IMR-90 (cell line): ENCODE measurements at places on chromosomes 3 and 15. TPM values are rescaled to one million over a fixed set of nuclear protein-coding genes. Genes with fewer than 3 reads are reported as not detected.

DNA sequence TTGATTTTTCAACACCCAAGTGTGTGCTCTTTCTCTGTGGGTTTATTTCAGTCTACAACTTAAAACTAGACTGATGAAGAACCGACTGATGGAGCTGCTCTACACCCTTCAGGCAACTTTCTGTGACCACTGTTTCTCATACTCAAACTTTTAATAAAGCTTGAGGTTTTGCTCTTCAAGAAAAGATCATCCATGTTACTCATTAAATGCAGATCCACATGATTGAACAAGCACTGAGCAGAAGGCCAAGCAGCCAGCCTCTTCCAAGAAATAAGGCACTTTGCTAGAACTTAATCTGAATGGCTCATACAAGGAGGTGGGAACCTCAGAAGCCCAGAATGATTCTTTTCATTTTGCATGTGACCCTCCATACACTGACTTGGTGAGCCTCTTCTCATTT, 8.7 kb downstream of the SLC27A2 start:
- no peaks in the 10 kb centered on the region for H3K36me3 ChIP-seq
- DNase-seq: no peak
- no peaks in the 10 kb centered on the region for H3K4me1 ChIP-seq
- no peak overlapping the region for H3K4me3 ChIP-seq
- H3K27me3 ChIP-seq: peaks cover 14% of the 10 kb centered on the region

DNA sequence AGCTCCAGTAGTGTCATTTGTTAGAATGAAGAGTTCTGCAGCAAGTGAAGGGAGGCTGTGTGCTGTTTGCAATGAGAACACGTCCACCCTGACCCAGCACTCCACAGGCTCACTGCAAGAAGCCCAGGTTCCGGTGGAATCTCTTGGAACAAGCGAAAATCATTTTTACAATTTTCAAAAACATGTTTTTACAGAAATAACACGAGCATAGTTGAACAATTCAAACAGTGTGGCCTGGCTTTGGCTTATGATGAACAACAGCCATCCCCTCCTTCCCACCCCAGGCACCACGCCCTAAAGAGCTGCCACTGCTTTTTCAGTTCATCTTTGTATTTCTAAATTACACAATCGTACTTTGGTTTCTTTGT, 59.5 kb upstream of the KY start:
- no peak overlapping the region for H3K4me3 ChIP-seq
- DNase-seq: no peak
- H3K4me1 ChIP-seq: no peaks in the 10 kb centered on the region

DNA sequence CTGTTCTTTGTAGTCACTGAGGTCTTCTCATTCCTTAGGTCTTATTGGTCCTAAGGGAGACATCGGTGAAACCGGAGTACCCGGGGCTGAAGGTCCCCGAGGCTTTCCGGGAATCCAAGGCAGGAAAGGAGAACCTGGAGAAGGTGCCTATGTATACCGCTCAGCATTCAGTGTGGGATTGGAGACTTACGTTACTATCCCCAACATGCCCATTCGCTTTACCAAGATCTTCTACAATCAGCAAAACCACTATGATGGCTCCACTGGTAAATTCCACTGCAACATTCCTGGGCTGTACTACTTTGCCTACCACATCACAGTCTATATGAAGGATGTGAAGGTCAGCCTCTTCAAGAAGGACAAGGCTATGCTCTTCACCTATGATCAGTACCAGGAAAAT, 11.6 kb downstream of the ADIPOQ start:
- H3K27ac ChIP-seq: no peak overlapping the region
- no peaks in the 10 kb centered on the region for H3K4me1 ChIP-seq
- H3K4me3 ChIP-seq: no peak overlapping the region
- peaks cover 13% of the 10 kb centered on the region for H3K27me3 ChIP-seq
- no peaks in the 10 kb centered on the region for H3K36me3 ChIP-seq
- no peak for DNase-seq

- H3K36me3 ChIP-seq: no peaks in the 10 kb centered on the region
- DNase-seq: peak; percentile 34
- peak overlapping the region; percentile 88 for H3K27ac ChIP-seq
- H3K4me3 ChIP-seq: no peak overlapping the region
- peaks cover 17% of the 10 kb centered on the region for H3K4me1 ChIP-seq
Measured at GRCh38 chr3:112654492-112654891, 13.5 kb upstream of the CCDC80 start.

DNA sequence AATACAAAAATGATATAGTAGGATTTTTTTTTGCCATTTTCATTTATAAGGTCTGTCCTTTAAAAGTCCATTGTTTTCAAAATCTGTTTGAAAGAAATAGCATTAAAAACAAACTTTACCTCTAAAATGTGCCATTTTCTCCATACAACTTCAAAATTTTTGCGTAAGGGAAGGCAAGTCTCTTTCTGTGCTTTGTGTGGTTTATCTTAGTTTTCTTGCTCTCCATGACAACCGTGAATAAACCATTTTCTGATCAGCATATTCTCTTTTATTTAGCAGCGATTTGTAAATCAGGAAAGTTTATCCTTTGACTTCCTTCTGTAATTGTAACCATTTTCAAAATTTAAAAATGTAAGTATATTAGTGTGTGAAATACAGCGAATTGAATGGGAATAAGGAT, 147.9 kb upstream of the CGNL1 start:
- H3K4me1 ChIP-seq: peaks cover 3% of the 10 kb centered on the region; the same call in 1 of the 2 replicates
- peaks cover 7% of the 10 kb centered on the region for H3K36me3 ChIP-seq
- H3K27ac ChIP-seq: no peak overlapping the region
- no peak overlapping the region for H3K4me3 ChIP-seq
- no peaks in the 10 kb centered on the region for H3K27me3 ChIP-seq

- peaks cover 19% of the 10 kb centered on the region; the same call in 1 of the 2 replicates for H3K27me3 ChIP-seq
- H3K4me1 ChIP-seq: peaks cover 9% of the 10 kb centered on the region; the same call in 1 of the 2 replicates
- no peaks in the 10 kb centered on the region for H3K36me3 ChIP-seq
- H3K4me3 ChIP-seq: no peak overlapping the region
- H3K27ac ChIP-seq: no peak overlapping the region
Measured at GRCh38 chr3:53768478-53769459, 77.5 kb downstream of the CHDH start.

GRCh38 chr3:159632851-159633250, 355.8 kb upstream of the IL12A start:
- H3K27ac ChIP-seq: no peak overlapping the region
- peaks cover 8% of the 10 kb centered on the region for H3K4me1 ChIP-seq
- no peaks in the 10 kb centered on the region for H3K27me3 ChIP-seq
- H3K4me3 ChIP-seq: no peak overlapping the region
- no peaks in the 10 kb centered on the region for H3K36me3 ChIP-seq

GRCh38 chr15:67456677-67457529, 64.0 kb upstream of the C15orf61 start:
- H3K27me3 ChIP-seq: peaks cover 15% of the 10 kb centered on the region
- no peak overlapping the region for H3K4me3 ChIP-seq
- H3K36me3 ChIP-seq: no peaks in the 10 kb centered on the region

DNA sequence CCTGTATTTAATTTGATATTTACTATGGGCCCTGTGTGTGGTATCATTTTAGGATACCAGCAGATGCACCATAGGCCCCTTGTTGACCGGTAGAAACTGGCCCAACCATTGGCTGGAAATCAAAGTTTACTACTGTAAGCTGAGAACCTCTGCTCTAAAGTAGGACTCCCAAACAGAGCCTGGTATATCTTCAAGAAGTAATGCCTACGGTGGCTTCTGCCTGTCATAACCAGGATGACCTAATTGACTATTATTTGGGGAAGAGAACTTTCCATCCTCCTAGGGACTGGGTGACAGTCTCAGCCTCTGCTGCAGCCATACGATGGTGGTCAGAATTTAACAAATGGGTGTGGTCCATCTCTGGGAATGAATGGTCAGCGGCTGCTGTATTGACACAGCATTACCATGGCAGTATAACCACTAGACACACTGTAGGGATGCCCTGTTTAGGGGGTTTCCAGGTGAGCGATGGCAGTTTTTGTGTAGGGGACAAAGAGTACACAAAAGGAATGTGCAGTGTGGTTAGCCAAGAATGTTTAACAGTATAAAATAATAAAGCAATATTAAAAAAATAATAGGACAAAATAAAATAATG, 37.3 kb downstream of the RARB start:
- DNase-seq: no peak
- H3K4me1 ChIP-seq: no peaks in the 10 kb centered on the region
- no peak overlapping the region for H3K4me3 ChIP-seq
- no peaks in the 10 kb centered on the region for H3K27me3 ChIP-seq

DNA sequence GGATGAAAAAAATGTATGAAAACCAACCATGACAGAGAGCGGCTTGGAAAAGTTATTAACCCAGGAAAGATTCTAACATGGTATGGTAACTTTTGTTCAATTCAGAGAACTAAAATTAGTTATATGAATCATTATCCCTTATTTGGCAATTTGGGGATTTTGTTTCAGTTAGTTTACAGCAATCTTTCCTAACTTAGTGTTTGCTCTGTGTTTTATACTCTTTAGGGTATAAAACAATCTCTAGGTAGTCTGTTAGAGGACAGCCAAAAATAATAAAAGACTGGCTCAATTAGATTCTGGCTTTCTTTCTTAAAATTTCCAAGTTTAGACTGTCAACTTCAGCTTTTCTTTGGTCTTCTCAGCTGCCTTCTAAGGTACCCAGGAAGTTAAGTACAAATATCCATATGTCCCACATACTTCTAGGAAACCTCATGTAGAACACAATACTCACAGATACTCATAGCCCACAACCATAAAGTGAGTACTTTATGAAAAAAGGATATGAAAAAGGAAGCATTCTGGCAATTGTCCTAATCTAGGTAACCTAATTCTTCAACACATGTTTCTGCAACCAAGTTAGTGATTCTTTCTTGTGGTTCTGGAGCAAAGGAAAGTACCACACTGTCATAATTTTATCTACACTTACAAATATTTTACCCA, 849.3 kb downstream of the ROBO1 start:
- no peaks in the 10 kb centered on the region for H3K36me3 ChIP-seq
- DNase-seq: peak; percentile 50
- 0 out of 2 replicates have a peak, but pooled peaks cover 3% of the 10 kb centered on the region for H3K4me1 ChIP-seq
- H3K27ac ChIP-seq: no peak overlapping the region
- H3K27me3 ChIP-seq: no peaks in the 10 kb centered on the region
- no peak overlapping the region for H3K4me3 ChIP-seq

GRCh38 chr3:15271785-15272381, 60.5 kb downstream of the SH3BP5 start:
- peaks cover 13% of the 10 kb centered on the region for H3K4me1 ChIP-seq
- no peak for DNase-seq
- no peaks in the 10 kb centered on the region for H3K36me3 ChIP-seq
- H3K27ac ChIP-seq: no peak overlapping the region
- no peak overlapping the region for H3K4me3 ChIP-seq
- H3K27me3 ChIP-seq: no peaks in the 10 kb centered on the region

DNA sequence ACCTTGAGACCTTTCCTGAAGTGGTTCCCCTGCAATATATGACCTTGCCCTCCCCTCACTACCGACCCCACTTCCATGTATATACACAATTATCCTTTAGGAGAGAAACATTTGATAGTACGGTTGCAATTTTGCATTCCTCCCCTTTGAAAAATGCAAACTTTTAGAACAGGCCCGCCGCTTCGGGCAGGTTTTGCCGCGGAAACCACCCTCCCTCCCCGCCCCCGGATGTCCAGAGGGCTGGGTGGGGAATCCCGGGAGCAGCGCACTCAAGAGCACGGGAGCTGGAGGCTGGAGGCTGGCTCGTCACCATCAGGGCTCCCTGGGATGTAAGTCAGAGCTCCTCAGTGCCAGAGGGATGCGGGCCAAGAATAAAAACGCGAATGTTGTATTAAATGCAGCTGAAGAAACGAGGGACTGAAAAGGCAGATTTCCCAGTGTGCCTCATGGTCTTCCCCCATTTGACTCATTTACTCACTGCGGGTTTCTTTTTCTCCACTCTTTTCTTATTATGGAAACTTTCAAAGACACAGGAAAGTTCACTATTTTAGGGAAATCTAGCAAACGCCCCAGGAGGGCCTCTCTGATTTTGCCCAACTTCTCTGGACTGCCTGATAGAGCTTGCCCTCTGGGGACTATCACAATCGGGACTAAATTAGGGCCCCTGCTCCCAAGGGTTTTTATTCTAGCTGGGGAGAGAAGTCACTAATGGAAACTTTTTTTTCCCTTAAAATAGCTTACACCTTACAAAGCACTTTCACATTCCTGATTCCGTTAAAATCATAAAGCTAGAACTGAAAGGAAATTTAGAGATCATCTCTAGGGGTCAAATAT, 2.9 kb upstream of the USP3 start:
- H3K27me3 ChIP-seq: no peaks in the 10 kb centered on the region
- peak; percentile 97 for DNase-seq
- H3K36me3 ChIP-seq: no peaks in the 10 kb centered on the region
- peaks cover 18% of the 10 kb centered on the region for H3K4me1 ChIP-seq

- no peak overlapping the region for H3K4me3 ChIP-seq
- no peaks in the 10 kb centered on the region for H3K36me3 ChIP-seq
- no peaks in the 10 kb centered on the region for H3K27me3 ChIP-seq
- no peak overlapping the region for H3K27ac ChIP-seq
- peaks cover 10% of the 10 kb centered on the region; the same call in 1 of the 2 replicates for H3K4me1 ChIP-seq
Measured at GRCh38 chr3:152258448-152259393, 10.0 kb upstream of the MBNL1 start.

- no peak overlapping the region for H3K4me3 ChIP-seq
- DNase-seq: no peak
- H3K4me1 ChIP-seq: no peaks in the 10 kb centered on the region
- H3K36me3 ChIP-seq: peaks cover 4% of the 10 kb centered on the region; the same call in 1 of the 2 replicates
- no peaks in the 10 kb centered on the region for H3K27me3 ChIP-seq
Measured at GRCh38 chr15:50670115-50670514, 16.5 kb downstream of the TRPM7 start.

DNA sequence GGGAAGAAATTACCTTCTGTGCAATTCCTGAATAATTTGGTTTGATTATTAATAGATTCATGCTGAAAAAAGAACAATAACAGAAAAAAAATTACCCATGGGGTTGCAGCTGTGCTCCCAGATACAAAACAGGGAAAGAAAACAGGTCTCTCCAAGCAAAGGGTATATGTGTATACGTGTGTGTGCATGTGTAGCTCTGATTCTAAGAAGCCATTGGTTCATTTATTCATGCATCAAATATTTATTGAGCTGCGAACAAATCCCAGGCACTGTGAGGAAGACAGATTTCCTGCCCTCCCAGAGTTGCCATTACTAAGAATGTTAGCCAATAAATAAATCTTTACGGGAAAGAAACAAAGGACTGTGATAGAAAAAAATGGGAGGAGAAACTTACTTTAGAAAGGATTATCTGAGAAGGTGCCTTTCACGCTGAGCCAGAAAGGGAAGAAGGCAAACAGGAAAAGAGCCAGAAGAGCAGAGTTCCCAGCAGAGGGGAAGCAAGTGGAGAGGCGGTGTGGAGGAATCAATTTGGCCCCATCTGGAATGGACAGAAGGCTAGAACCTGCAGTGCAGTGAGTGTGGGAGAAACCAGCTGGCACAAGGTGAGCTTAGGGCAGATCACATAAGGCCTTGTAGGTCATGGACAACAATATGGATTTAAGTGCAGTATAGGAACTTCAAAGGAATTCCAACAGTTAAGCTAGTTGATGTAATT, 20.7 kb downstream of the CHL1 start:
- no peaks in the 10 kb centered on the region for H3K36me3 ChIP-seq
- no peak for DNase-seq
- no peaks in the 10 kb centered on the region for H3K4me1 ChIP-seq
- H3K27ac ChIP-seq: no peak overlapping the region
- H3K27me3 ChIP-seq: no peaks in the 10 kb centered on the region

The FSTL1 gene
- total RNA-seq: 1,097 and 1,642 TPM in 2 replicates

The FILIP1L gene
- 19.9 and 21.1 TPM in 2 replicates for total RNA-seq

The AGTR1 gene
- 2.7 and 3.3 TPM in 2 replicates for total RNA-seq

The DUOXA2 gene
- total RNA-seq: not detected in 2 replicates

The BLM gene
- total RNA-seq: 6.5 and 7.2 TPM in 2 replicates
